Prostate gland (tissue), 2 donors: ENCODE measurements at places on chromosomes 4 and X.

DNA sequence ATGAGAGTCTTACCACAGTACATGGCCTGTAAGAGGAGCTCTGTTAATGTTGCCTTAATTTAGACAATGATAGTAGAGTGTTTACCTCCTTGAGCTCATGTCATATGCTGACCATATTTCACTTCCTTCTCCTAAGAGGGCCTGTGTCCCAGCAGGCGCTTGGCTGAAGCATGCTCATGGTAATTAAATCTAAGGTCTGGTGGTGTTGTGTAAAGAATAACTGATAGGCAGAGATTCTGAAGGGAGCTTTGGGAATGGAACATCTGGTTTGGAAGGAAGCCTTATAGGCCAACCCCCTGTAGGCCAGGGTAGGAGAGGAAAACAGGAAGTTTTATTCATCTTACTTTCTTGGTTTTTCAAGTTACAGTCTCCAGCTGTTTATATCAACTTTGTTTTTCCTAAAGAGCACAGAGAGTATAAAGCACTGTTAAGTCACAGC lies 300.2 kb downstream of the USP46 start:
- no peak for DNase-seq

DNA sequence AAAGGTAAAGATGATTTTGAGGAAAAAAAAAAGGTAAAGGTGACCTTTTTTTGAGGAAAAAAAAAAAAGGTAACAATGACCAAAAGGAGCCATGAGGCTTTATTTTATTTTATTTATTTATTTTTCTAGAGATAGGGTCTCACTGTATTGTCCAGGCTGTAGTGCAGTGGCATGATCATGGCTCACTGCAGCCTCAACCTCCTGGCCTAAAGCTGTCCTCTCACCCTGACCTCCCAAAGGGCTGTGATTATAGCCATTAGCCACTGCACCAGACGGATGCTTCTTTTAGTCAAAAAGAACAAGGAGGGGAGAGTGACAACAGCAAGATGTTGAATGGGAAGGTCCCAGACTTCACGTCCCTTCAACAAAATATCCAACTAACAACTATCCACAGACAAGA lies 30.4 kb downstream of the LRIT3 start:
- no peak for DNase-seq

- no peak for DNase-seq
Measured at GRCh38 chr4:103123114-103123513, 23.5 kb upstream of the BDH2 start.

- no peak for DNase-seq
Measured at GRCh38 chr4:147865926-147866325, 134.0 kb downstream of the ARHGAP10 start.

GRCh38 chr4:80196259-80196921 lies 913 bp upstream of the PRDM8 start:
- DNase-seq, result no peak

DNA sequence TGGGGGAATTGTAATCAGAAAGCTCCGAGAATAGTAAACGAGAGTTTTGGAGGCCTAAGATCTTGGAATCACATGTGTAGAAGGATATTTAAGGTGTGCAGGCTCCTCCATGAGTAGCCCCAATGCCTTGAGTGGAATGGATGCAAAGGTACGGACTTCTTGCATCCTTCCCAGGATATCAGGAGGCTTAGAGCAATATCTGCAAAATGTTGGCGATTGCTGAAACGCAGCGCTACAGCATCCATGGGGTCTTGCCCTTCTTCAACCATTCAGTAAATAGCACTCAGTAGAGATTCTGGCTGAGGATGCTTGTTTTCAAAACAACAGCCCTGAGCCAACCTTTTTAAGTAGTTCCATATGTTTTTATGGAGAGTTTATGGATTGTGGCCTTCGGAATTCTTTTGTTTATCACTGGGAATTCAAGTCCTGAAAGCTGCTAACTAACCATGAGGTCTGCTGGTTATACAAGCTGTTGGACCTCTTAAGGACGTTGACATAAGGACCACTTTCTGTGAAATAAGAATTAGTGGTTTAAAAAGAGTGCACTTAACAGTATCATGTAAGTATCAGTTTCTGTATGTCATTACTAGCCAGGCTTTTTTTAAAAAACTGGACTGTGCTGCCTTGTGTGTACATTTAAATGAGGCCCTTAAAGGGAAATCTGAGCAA lies 228.8 kb upstream of the PGRMC2 start:
- no peak for DNase-seq

GRCh38 chr4:110628663-110629213 lies 5.9 kb upstream of the PITX2 start:
- no peak for DNase-seq

GRCh38 chr4:116530048-116530447 lies 555.3 kb downstream of the TRAM1L1 start:
- no peak for DNase-seq

- DNase-seq, result no peak
Measured at GRCh38 chr4:138428611-138429010, 186.5 kb upstream of the SLC7A11 start.

- DNase-seq, result no peak
Measured at GRCh38 chr4:29762151-29762550, 958.0 kb upstream of the PCDH7 start.

DNA sequence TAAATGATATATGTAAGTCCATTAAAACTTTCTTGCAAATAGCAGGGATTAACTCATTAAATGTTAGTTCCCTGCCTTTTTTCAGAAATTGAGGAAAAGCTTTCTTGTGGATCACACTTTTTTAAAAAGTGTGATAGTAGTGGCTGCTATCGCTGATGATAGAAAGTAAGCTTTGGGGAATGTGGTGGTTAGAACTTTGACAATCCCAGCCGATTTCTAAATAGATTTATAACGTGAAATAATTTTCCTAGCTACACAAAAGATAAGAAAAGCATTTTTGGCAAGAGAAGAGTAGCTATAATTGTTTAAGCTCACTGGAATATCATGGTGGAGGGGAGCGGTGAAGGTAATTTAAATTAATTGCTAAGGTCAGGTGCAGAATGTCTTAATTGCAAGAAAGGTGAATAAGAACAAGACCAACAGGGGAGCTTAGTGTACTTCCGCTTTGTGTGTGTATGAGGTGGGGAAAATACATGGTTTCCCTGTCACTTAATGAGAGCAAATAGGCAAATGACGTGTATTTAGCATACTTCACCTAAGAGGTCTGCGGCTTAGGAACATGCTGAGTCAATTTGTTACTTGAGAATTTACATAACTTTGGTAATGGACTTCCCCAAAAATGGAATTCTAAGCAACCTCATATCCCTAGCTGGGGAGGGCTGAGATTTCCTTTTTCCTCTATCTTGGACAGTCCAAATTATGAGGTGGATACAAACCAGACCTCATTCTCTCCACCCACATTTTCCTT lies 11.7 kb upstream of the IL21 start:
- DNase-seq, result no peak

- DNase-seq, result no peak
Measured at GRCh38 chr4:166989886-166990285, 244.4 kb downstream of the SPOCK3 start.

GRCh38 chr4:10659251-10659650 lies 25.3 kb downstream of the CLNK start:
- no peak for DNase-seq

DNA sequence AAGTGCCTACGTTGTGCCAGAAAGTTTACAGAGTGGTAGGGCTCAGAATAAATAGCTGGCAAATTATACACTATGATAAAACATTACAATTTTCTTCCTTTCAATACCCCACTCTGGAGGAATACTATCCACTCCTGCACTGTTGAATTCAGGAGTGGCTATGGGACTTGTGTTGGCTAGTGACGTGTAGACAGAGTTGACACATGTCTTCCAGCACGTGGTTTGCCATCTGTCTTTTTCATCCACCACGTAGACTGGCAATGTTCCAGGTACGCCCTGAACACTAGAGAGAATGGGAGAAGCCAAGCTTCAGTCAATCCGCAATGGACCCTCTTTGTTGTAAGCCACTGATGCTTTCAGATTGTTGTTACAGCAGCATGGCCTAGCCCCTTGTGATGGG lies 168.8 kb upstream of the RBPJ start:
- no peak for DNase-seq

GRCh38 chrX:13386636-13387035 lies 66.8 kb upstream of the ATXN3L start:
- DNase-seq, result no peak

- no peak for DNase-seq
Measured at GRCh38 chr4:5373327-5373726, 322.0 kb downstream of the STK32B start.

- DNase-seq, result no peak
Measured at GRCh38 chrX:134677332-134677731, 19.1 kb upstream of the PLAC1 start.

DNA sequence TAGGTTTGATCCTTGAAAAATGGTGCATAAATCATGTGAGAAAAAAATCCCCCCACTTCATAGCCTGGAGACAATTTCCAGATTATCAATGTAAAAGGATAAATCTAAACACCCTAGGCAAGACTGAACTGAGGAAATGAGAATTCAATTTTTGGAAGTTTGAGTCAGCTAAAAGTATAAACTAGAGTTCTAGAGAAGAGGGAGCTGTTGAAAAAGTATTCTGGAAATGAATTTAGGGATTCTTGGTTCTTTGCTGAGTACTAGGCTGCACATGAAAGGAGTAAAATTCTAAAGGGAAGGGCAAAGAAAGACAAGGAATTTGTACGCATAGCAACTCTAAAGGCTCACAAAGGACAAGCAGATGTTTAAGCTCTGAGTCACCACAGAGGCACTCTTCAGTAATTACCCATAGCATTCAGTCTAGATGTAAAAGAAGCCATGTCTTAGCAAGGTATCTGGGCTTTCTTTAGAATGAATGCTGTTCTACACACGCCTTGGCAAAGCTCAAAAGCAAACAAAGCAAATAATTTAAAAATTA lies 896.5 kb downstream of the PDHA2 start:
- no peak for DNase-seq

- DNase-seq, result no peak
Measured at GRCh38 chrX:39439906-39440798, 638.9 kb downstream of the MID1IP1 start.

DNA sequence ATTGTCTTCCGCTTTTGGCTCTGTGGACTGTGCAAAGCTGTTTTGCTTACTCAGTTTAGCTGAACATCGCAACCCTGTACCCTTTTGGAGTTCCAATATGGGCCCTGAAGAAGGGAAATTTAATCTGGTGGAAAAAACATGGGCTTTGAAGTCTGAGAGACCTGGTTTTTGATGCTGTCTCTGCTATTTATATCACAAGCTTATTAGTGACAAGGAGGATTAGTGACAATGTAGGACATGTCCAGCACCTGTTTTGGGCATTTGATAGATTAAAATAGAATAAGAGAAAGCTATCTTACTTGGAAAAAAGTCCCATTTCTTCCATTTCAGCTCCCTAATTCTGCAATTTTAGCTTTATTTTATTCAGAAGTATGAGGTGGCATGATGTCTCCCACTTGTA lies 417.3 kb downstream of the SPRY1 start:
- DNase-seq, result no peak

DNA sequence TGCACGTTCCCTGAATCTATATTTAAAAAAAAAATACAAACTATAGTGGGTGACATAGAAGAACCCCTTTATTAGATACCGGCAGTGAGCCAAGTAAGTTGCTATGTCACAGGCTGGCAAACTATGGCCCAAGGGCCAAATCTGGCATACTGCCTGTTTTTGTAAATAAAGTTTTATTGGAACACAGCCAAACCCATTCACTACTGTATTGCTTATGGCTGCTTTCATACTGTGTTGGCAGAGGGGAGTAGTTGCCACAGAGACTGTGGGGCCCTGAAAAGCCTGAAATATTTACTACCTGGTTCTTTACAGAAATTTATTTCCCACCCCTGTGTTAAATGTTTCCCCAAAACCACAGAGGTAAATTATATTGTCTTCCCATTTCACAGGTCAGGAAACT lies 71.2 kb upstream of the EGFL6 start:
- no peak for DNase-seq

GRCh38 chrX:112614640-112615039 lies 65.1 kb downstream of the LHFPL1 start:
- no peak for DNase-seq

GRCh38 chr4:88359558-88359957 lies 19.1 kb upstream of the HERC6 start:
- no peak for DNase-seq

DNA sequence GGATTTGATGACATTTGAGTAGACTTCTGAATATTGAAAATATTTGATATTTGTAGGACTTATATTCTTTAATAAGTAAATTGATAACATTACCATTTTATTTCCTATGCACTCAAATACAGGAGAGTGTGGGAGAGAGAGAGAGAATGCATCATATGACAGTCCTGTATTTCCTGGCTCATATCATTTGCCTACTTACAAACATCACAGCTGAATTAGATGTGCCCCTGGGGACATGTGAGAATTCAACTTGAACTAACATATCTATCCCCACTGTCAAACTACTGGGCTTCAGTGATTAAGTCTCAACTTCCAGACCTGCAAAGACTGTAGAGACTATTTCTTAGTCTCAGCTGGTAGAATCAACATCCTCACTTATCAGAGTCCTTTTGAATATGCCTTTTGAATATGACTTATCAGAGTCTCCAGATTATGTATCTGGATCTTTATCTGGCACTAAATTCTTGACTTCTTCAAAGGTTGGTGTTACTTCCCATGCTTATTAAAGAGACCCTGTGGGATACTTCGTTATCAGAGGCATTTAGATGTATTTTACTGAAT lies 75.5 kb downstream of the PABPC4L start:
- no peak for DNase-seq

DNA sequence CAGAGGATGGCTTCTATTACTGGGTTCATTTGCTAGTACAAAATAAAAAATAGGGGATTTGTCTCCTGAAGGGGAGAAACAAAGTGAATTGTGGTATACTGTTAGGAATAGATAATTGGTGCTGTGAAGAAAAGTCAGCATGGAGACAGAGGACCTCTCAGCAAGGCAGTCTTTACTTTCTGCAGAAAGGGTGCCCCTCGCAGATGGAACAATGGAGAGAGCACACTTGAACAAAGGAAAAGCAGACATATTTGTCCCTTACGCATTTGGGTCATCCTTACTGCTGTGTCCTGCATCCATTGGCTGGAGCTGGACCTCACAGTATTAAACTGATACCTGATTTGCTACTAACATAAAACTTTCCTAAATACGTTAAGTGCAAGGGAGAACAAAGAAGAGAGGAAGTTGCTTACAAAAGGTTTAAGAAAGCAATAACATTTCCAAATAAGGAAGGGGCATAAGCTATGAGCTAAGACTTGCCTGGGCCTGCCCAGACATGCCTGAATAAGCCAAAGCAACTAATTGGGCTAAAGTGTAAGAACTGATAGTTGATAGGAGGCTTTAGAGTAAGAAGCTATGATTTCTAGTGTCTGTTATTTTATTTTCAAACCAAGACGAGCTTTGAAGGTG lies 83.8 kb downstream of the CCKAR start:
- no peak for DNase-seq

DNA sequence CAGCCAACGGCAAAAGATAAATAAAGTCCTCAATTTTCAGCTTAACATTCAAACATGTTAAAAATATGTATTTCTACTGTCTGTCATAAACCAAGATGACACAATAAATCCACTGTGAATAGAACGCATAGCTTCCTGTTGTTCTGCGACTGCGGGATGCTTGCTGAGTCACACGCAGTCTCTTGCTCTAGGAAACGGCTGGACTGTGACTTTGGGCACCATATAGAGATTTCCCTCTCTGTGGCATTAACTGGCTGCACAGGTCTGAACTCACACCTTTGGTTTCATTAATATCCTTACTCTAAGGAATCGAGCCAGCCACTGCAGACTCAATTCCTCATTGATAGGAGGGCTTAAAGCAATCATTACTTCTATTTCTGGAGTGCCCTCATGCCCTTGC lies 8.4 kb downstream of the BEND4 start:
- no peak for DNase-seq

- no peak for DNase-seq
Measured at GRCh38 chr4:1265351-1265750, 16.4 kb upstream of the CTBP1 start.

GRCh38 chrX:142819461-142819860 lies 206.3 kb upstream of the SPANXN4 start:
- DNase-seq, result no peak
